OCI-M1 (cell line): ENCODE measurements at places on chromosomes 2 and 18.

- DNase-seq = no peak
Measured at GRCh38 chr2:134441153-134441863, 187.4 kb downstream of the MGAT5 start.

- peak; percentile 58 for DNase-seq
Measured at GRCh38 chr2:68925295-68925896, 27.3 kb downstream of the GKN2 start.

- no peak for DNase-seq
Measured at GRCh38 chr2:59572227-59572626, 981.2 kb downstream of the BCL11A start.

DNA sequence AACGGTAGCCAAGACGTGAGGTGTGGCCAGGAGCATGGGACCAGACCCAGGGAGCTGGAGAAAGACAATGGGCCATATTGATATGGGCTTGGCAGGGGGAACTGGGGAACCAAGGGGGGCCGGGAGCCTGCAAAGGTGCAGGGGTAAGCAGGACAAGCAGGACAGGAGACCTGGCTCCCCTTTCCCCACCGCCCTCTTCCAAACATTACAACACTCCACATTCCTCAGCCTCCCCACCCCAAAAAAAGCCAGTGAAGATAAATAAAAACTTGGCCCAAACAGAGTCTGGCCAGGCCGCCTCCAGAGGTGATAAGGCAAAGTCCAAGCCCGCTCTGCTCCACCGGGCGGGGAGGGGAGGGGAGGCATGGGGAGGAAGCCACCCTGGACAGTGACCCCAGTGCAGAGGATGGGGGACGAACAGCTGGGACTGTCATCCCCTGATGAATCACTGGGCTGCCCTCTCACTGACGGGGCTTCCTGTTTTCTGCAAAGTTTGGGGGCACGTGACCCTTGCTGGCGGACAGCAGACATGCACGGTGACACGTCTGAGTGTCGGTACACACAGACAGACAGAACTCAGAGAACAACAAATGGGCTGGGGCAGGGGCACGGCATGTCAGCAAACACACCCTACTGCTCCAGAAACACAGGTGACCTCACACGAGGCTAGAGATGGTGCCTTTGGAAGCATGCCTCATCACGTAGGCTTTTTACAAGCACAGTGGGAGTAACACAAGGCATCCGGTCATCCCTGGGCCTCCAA lies 100.2 kb downstream of the TNS1 start:
- peak; percentile 62 for DNase-seq

DNA sequence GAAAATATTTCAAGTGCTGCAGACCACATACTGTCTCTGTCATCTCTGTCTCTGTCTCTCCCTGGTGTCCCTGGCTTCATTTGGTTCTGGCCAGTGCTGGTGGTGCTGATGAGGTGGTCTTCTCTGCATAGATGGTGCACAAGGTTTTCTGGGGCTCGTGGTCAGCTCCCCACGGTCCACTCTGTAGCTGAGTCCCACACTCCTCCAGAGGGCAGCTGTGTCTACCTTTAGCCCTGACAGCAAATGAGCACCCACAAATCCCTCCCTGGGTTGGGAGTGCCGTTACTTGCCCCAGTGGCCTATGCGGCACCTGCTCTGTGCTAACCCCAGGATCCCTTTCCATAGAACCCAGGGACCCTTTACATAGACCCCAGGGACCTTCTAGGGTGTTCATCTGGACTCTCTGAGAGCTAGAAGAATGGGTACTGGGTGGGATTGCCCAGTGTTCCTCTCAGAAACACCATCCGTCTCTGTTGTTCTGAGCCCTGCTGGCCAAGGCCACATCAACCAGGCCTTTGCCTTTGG lies 129.3 kb downstream of the CAPN13 start:
- no peak for DNase-seq

DNA sequence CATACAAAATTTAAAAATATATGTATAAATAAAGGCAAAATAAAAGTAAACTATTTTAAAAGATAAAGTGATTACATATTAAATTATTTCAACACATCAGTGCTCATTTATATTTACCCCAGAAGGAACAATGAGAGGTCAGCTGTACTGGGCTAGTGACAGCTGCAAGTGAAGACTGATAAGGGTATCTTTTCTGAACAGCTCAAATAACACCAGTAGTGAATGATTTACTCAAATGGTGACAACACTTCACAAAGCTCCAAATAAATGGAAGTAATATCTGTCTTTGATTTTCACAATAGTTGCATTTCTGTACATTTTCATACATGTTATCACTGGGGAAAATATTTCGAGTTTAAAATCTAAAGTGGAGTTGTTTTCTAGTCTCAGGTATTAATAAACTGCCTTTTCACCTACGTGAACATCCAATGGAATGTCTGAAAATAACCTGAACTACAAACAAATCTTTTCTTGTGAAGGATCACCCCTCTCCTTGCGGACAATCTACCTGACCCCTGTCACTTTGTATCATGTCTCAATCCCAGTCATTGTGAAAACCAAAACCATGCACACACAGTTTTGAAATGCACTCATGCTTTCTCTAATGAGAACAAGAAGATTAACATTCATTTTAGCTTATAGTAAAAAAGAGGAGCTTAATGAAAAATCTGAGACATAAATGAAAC lies 1928.8 kb upstream of the CELF4 start:
- no peak for DNase-seq

DNA sequence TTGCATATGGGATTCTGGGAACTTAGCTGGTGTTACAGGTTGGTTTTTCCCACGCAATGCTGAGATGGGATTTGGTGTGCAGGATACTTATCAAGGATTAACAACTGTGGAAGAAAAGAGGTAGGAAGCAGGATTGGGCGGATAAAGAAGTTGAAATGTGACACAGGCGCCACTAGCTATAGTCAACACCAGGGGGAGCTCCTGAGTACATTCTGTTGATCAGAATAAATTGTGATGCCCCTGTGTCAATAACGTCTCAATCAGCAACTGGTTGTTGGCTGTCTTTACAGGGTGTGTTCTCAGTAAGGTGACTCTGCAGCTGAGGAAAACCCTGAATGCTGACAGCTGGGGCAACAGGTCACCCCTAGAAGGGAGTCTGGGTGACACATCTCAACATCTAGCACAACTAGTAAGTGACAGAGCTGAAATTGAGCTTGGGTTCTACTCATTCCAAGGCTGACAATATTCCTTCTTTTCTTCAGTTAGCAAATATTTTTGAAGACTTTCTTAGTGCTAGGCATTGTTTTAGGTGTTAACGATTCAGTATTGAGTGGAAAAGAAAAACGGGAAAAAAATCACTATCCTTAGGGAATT lies 143.0 kb downstream of the ARL6IP6 start:
- peak; percentile 62 for DNase-seq
